Right forelimb (tissue), 1 donor: ENCODE measurements at places on chromosomes 5 and 9.

DNA sequence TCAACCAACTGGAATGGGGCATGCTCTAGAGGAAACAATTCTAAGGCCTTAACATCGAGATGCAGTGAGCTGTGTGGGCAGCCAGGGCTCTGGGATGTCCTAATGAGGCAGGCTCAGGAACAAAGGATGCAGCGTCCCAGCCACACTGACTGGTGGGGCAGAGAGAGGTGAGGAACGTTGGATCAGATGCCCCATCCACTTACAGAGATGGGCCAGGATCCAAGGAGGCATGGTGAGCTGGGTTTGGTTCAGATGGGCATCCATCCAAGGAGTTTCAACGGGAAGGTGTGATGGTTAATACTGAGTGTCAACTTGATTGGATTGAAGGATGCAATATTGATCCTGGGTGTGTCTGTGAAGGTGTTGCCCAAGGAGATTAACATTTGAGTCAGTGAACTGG lies 15.5 kb upstream of the MARCHF6 start:
- no peak for DNase-seq

- no peak for DNase-seq
Observed at GRCh38 chr5:153223376-153223775, 267.1 kb upstream of the GRIA1 start.

- no peak for DNase-seq
Observed at GRCh38 chr5:150320044-150320613, 17.4 kb upstream of the ARSI start.

GRCh38 chr5:122321921-122322320 lies 9.9 kb downstream of the SNCAIP start:
- no peak for DNase-seq

GRCh38 chr9:96117398-96118080 lies 184.4 kb downstream of the HSD17B3 start:
- peak; percentile 24 for DNase-seq

DNA sequence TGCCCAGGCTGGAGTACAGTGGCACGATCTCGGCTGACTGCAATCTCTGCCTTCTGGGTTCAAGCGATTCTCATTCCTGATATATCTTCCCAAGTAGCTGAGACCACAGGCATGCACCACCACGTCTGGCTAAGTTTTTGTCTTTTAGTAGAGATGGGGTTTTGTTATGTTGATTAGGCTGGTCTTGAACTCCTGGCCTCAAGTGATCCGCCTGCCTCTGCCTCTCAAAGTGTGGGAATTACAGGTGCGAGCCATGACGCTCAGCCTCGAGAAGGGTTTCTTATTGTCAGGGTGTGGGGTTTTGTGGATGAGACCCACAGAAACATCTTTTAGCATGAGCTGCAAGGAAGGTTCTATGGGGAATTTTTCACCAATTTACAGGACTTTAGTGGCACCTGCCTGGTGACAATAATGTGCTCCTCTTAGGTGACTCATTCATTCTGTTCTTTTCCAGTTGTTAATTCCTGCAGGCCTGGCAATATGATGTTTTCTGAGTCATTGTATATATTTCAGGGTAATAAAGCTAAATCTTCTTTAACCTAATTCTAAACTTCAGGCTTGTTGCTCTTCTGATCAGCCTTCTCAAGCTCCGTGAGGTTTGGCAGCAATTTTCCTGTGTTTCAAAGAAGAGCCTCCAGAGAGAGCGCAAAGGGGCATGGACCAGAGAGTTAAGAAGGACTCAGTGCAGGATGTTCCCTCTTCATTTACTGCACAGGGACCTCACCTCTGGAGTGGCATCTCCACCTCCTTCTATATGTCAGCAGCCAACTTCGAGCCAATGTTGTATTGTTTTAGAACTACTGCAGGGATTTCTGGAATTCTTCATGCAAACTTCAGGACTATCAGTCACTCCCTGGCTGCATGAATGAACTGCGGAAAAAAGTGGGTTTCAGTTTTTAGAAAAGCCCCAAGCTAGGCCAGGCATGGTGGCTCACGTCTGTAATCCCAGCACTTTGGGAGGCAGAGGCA lies 77.8 kb upstream of the ZNF618 start:
- DNase-seq, result no peak

DNA sequence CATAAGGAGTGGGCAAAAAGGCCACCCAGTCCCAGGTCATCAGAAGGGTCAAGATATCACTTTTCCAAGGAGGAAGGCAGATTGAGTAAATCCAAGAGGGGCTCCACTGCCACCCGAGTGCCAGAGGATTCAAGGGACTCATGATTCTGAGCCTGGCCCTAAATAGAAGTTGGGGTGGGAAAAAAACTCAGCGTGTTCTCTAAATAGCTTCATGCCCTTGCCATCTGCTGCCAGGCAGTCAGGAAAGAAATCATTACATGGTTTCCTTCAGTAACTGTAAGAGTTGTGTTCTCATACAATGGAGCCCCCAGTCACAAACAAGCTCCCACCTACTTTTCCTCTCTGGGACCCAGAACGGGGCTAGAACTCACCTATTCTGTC lies 37.2 kb downstream of the SAR1B start:
- no peak for DNase-seq

- no peak for DNase-seq
Observed at GRCh38 chr5:2387250-2387633, 364.2 kb downstream of the IRX2 start.

- no peak for DNase-seq
Observed at GRCh38 chr5:148910686-148911361, 84.4 kb downstream of the ADRB2 start.

DNA sequence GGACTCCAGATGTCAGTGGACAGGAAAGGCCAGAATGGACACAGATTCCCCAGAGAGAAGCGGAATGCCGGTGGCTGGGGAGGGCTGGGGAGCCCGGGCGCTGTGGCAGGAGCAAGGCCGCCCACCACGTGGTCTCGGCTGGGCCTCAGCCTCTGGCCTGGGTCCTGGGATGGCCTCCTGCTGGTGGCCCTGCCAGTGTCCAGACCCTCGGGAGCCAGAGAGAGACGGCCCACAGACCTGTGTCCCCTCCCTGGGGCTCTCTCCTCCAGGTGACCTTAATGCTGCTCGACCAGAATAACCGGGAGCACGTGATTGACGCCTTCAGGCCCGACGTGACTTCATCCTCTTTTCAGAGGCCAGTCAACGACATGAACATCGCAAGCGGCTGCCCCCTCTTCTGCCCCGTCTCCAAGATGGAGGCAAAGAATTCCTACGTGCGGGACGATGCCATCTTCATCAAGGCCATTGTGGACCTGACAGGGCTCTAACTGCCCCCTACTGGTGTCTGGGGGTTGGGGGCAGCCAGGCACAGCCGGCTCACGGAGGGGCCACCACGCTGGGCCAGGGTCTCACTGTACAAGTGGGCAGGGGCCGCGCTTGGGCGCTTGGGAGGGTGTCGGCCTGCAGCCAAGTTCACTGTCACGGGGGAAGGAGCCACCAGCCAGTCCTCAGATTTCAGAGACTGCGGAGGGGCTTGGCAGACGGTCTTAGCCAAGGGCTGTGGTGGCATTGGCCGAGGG lies 19.0 kb downstream of the FBXW5 start:
- DNase-seq, result peak; percentile 42

- DNase-seq, result no peak
Observed at GRCh38 chr9:124438091-124438490, 12.2 kb upstream of the ADGRD2 start.

DNA sequence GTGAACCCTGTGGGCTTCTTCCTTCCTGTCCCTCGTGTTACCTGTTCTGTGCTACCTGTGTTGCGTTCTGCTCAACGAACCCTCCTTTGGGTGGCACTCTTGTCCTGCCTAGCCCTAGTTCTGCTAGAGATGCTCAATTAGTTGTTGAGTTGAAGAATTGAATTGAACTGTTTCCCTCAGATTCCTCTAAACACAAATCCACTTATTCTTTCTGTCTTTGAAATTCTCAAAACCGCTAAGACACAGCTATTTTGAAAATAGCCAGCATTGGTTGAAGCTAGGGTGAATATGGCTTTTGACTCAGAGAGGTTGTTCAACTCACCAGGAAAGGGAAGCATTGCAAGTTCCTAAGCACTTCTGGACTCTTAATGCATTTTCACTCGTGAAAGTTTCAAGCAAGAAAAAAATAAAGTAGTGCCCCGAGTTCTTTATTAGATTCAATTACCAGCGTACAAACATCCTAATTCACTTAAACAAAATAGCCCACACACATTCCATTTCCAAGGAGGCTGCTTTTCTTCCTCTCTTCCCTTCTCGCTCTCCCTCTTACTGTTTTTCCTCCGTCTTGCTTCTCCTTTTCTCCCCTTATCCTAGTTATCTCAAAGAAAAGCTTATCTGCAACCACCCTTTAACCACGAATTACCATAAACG lies 642 bp upstream of the ITGA1 start:
- no peak for DNase-seq

DNA sequence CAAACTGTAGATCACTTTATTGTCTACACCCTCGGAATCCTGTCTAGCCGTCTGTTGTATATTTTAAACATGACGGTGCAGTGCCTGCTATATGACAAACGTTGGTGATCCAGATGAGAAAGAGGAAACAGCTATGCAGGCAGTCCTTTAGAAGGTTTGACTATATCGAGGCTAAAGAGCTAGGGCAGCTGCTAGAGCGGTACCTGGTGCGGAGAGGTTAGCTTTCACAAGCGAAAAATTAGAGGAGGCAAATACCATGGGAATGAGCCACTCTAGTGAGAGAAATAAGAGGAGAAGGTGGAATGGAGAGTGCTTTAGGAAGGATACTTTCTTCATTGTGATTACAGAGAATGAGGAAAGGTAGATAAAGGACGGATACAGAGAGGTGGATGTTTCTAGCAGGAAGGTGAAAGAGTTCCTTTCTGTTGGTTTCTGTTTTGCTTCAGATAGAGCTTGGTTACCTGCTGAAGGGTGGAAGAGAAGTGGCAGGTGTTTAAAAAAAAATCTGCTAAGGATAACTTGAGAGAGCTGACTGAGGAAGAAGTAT lies 959 bp upstream of the FBXL17 start:
- DNase-seq, result no peak

DNA sequence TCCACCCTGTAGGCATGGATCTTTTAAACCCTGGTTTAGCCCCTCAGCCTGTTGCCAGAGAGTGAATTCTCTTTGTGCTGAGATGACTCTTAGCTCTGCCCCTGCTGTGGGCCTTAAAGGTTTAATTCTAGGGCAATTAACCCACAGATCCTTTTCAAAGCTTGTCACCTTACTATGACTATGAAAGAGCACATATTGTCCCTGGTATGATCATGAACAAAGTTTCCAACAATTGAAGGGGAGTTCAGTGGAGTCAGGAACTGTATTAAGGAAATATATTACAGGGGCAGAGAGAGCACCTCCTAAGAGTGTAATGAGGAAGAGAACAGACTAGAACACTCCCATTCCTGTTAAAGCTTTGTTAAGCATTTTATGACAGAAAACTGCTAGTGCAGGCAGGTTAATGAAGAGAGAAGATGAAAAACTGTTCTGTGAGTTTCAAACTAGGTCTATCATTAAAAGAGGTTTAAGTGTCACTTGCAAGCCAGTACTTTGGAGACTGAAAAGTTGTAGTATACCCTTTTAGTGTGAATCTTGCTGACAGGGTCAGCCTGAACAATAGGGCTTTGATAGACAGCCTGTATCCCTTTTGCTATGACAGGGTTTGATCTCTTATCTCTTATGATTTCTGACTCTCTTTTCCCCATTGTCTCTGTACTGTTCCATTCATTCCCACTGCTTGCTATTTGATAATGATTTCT lies 104.2 kb upstream of the ELL2 start:
- DNase-seq, result no peak

- no peak for DNase-seq
Observed at GRCh38 chr5:51479840-51480239, 96.6 kb downstream of the ISL1 start.

- DNase-seq, result no peak
Observed at GRCh38 chr5:84433461-84433860, 48.8 kb upstream of the EDIL3 start.

DNA sequence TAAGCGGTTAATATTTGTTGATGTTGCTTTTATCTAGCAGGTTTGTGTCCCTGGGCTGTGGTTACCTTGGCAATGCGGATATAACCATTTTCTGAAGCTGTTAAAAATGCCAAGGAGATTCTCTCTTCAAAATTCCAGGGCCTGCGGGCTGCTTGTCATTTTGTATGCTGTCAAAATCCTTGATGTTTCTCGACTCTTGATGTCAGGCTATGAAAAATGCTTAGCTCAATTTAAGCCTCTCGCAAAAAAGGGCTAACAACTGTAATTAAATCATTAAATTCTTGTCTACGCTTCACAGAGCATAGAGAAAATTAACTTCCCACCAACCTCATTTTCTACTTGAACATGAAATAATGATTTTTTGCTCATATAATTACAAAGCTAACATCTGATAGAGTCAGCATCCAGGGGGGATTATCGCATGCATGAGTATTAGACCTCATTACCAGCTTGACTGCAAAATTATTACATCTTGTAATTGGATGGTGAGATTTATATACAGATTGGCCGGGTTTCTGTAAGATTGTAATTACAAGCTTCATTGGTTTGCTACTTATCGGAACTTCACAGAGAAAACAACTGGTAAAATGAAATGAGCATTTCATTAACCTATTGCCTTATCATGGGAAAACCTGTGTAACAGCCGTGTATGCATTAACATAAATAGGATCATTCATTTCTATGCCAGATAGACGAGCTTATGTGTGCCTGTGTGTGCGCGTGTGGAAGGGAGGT lies 83.1 kb upstream of the IRX1 start:
- no peak for DNase-seq

DNA sequence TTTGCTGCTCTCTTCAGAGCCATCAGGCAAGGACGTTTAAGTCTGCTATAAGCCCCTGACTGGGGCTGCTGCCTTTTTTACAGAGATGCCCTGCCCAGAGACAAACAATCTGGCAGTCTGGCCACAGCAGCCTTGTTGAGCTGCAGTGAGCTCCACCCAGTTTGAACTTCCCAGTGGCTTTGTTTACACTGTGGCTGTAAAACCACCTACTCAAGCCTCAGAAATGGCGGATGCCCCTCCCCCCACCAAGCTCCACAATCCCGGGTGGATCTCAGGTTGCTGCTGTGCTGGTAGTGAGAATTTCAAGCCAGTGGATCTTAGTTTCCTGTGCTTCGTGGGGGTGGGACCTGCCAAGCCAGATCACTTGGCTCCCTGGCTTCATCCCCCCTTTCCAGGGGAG lies 59.7 kb upstream of the SNCAIP start:
- DNase-seq, result no peak

DNA sequence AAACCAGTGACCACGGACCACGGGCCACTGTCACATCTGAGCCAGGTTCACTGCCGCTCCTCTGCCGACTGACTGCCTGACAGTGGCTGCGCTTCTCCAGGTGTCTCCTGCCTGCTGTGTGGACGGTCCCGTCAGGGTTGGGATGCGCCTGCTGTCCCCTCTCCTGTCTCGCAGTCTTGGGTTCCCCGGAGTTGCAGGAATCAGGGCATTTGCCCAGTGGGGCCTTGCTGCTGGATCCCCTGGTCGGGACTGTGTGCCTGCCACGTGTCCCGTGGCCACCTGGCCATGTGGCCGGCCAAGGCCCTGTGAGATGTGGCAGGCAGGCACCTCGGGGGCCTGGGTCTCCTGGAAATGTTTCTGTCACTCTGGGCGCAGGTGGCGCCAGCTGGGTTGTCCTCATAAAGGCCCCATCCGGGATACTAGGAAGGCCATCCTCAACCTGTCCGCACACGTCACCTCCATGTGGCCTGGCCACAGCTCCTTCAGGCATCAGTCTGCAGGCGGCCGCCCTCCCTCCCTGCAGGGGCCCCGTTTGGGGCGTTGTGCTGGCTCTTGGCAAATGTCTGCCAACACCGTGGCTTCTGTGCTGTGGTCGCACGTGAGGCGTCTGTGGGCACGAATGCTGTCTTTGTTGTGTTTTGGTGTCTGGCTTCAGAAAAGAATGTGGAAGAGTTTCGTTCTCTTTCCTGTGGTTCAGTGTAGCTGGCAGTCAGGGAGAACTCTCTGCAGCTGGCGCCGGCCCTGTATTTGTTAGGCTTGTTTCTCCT lies 6.4 kb upstream of the TOR4A start:
- DNase-seq, result no peak

- DNase-seq, result no peak
Observed at GRCh38 chr9:117656002-117656401, 48.2 kb upstream of the TLR4 start.
